ENCODE measurements at places on chromosomes 7 and 10.
A peak's percentile ranks its signal among the peaks of the same experiment; 100 is the strongest.

DNA sequence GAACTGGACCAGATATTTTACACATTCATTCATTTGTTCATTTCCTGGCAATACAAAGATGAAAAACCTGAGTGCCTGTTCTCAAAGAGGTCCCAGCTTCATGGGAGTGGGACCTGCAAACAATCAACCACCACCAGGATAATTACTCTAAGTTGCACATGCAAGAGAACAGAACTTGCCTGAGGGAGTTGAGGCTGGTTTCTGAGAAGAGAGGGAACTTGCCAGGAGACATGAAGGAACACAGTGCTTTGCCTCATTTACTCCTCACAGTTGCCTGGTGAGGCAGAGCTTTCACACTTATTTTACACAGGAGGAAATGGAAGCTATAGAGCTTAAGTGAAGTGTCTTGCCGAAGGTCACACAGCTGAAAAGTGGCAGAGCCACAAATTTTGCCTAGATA is 170.1 kb downstream of the SORCS3 start:
- no peak for DNase-seq

DNA sequence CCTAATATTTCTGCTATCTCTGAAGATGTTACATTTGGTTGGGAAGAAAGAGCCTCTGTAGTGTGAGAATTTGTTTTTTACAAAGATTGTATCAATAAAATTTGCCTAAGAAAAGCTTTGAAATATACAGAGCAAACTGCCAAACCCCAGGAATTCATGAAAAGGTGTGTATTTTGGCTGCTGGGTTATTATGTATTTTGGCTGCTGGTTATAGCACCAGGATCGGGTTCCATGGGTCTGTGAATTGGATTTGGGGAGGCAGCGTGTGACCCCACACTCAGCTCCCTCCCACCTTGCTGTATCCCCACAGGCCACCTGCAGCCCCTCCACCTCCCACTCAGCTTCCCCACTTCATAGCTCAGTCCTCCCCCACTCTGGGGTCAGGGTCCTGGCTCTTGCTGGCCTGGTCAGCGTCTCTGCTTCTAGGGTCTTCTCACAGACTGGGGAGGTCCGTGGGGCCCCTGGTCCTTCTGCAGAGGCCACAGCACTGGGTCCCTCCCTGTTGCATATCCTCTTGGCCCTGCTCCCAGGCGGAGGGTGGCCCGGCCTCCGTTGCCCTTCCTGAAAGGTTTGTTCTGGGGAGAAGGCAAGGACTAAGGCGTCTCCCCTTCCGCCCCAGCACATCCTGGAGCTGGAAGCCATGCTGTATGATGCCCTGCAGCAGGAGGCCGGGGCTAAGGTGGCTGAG is 24.0 kb upstream of the DPYSL4 start:
- peak; percentile 77 for DNase-seq

- DNase-seq, result no peak
Measured at GRCh38 chr10:119608316-119609155, 11.8 kb upstream of the TIAL1 start.

- DNase-seq, result no peak
Measured at GRCh38 chr10:84606428-84606827, 278.0 kb downstream of the CCSER2 start.

DNA sequence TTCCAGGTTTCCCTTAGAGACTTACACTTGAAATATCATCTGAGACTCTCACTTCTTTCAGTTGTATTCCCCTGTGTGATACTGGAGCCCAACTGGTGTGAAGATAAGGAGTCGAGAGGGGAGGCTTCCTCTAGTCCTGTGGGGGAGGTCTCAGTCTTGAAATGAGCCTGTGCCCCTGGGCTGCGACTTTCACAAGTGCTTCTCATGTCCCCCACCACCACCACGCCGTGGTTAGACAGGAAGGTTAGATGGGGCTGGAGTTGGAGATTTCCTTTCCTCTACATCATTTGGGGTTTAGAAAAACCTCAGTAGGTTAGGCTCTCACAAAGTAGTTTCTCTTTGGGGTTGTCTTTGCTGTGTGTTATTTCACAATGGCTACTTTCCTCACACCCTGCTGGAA is 25.6 kb upstream of the MKX start:
- DNase-seq, result no peak

Data from chondrocyte (in vitro differentiated cells).